ENCODE measurements at places on chromosomes 12 and 14.

GRCh38 chr12:123164222-123164621 lies 13.3 kb upstream of the PITPNM2 start:
- DNase-seq = no peak

- DNase-seq = no peak
Observed at GRCh38 chr14:73251516-73252215, 14.4 kb downstream of the PAPLN start.

DNA sequence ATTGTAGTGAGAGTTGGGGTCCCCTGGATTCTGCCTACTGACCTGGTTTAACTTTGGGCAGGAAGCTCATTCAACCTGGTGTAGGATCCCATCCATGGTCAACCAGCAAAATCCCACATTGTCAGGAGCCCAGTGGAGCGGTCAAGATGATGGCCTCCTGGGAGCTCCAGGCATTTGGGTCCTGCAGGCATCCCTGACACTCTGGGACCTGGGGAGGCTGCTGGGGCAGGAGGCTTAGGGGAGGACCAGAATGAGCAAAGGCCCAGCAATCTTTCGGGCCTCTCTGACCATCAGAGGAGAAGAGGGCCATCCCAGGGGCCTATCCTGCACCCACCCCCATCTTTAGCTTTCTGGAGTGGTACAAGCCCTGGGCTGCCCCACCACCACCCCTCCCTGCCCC lies 104.0 kb downstream of the PRMT8 start:
- DNase-seq = no peak

DNA sequence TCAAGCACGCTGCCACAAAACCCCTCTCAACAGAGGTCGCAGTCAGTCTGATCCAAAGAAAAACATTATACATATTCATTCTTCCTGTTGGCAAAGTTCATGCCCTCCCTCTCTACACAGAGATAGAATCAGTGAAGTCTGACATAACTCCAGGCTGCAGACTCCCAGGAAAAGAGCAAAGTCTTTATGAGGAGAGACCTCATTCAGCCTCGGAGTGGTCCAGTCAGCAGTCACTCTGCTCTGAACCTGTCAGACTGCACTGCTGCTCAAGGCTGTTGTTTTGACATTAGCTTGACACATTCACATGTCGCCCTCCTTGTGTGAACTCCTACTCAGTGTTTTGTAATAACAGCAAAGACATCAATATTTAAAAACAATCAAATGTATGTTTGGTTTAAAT lies 241.2 kb upstream of the G2E3 start:
- DNase-seq = no peak

- no peak for DNase-seq
Observed at GRCh38 chr12:66589095-66589494, 89.8 kb downstream of the GRIP1 start.

- no peak for DNase-seq
Observed at GRCh38 chr12:23795494-23795893, 154.0 kb downstream of the SOX5 start.

GRCh38 chr12:50024805-50025186 lies 498 bp downstream of the RACGAP1 start:
- DNase-seq = no peak

- DNase-seq = no peak
Observed at GRCh38 chr14:52094546-52095271, 25.9 kb upstream of the NID2 start.

DNA sequence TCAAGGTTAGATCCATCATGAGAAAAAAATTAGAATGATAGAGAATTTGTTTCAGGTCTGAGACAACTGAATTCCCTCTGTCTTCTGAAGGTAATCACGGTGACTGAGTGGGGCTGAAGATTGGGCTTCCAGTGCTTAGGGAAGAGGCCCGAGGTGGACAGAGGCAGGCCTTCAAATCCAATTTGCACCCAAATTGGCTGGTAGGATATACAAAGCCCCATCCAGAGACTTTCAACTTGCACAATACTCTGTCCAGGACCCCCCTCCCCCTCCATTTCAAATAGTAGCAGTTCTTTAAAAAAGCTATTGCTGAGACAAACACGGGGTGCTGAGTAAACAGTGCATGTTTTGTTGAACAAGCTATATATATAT lies 3.6 kb upstream of the FOXG1 start:
- DNase-seq = no peak

DNA sequence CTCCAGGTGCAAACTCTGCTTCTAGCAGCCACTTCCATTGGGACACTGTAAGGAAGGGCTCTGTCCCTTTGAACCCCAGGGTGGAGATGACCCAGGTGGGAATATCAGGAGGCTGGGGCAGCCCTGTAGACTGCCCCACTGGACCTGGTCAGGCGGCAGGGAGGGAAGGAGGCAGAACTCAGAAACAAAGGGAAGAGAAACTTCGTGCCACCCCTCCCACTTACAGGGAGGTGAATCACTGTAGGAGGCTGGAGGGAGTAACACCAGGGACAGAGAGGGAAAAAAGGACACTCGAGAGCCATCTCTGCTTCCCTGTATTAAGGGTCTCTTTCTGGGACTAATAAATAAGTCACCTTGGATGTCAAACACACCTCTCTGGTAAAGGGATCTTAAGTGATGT lies 37.4 kb downstream of the ISCA2 start:
- DNase-seq = no peak

GRCh38 chr12:460261-461230 lies 807 bp downstream of the B4GALNT3 start:
- peak; percentile 37 for DNase-seq

GRCh38 chr12:126507231-126507630 lies 1442.0 kb downstream of the AACS start:
- no peak for DNase-seq

DNA sequence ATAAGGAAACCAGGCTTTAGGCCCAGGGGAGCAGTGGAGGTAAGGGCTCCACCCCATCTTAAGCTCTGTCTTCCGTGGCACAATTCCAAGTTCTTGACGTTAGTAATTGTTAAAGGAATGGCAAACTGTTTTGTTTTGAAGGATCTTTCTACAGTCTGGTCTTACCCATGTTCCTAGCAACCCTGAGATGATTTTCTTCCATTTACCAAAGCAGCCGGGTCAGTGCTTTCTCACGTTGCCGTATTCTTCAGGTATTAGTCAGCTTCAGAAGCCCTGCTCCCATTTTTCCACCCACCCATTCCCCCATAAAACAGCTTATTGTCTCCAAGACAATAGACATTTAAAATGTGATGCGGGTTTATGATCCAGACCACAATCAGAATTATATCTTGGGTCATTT lies 10.3 kb downstream of the NRIP2 start:
- no peak for DNase-seq

DNA sequence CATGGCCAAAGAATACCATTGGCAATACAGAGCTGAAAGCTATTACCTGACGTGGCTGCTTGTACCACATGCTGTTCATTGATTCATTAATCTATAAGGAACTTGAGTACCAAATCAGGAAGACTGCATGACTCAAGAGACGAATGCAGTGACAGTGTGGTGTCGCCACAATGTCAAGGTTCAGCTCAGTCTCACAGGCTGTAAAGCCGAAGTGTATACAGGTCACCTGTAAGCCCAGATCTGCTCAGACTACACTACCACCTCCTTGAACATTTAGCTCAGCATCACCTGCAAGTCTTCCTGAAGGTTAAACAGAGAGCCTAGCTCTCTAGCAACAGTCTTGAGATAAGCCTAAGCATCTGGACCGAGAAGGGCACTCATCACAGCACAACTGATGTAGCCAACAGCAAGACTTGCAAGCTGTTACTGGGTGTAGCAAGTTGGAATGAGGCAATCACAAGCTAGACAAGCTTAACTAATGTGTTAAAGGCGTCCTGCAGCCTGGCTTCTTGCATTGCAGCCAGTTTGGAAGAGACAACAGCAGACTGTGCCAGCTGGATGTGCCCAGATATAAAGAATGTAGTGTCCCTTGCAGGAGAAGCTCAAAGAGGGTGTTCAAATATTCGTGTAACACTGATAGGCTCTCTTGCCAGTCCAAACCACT lies 21.0 kb downstream of the TMTC1 start:
- DNase-seq = no peak

- no peak for DNase-seq
Observed at GRCh38 chr12:83784298-83784890, 1097.7 kb downstream of the TMTC2 start.

DNA sequence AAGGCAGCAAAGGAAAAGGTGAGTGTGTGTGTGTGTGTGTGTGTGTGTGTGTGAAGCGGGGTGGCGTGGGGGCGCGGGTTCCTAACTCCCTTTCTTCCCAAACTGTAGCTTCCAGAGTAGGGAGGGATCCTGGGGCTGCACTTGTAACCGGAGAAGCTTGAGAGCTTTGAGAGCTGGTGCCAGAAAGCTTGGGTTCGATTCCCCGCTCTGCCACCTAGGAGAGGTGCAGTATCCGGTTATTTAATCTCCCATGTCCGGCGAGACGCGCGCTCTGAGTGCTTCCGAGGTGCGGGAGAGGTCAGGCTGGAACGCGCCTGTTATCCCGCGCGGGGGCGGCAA lies 7.2 kb upstream of the RACGAP1 start:
- no peak for DNase-seq

DNA sequence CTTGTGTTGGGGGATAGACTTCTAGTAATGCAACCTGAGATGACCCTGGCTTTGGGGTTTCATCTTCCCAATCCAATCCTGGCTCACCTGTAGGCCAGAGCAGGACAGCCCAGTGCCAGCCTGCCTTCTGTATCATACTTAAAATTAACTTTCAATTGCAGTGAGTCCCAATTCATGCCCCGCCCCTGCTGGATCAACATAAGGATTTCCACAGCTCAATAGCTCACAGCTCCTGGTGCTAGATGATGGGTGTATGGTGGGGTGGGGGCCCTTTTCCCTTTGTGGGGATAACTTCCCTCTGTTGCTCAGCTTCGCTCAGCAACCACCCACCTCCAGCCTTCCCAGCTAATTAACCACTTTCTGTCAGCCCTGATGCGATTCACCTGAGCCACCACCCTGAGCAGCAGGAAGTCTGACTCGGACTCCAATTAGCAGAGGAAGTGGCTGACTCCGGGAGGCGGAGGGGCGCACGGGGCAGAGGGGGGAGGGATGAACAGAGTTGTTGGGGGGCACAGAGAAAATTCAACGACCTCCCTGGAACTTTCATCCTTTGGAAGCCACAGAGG lies 24.3 kb upstream of the CHGA start:
- DNase-seq = no peak

DNA sequence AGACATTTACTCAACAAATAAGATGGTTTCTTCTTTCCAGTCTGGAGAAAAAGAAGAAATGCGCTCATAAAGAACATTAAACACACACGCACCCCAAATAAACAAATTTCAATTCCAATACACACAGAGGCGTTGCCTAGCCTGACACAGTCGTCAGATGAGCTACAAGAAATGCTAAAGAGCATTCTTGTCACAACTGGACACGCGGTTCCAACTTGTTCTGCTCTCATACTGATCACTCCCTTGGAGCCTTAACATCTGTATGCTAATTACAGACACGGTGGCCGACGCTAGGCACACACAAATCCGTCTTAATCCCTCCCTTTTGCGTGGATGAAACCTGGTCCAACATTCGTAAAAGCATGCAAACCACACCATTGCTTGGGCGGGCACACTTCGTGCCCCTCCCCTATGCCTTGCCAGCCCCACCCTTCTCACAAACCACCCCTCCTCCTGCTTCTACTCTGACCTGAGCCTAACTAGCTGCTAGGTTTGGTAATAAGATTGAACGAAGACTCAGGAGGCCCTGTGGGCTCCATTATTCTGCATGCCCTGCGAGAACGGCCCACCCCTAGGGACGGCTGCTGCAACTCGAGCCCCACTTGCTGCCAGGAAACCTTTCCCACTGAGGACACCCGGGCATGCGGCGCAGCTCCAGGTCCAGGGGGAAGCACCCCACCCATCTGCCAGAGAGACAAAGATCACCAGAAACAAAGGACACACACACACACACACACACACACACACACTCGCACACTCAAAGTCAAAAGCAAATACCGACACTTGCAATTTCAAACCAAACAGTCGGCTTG lies 1.2 kb downstream of the KCNK10 start:
- no peak for DNase-seq

DNA sequence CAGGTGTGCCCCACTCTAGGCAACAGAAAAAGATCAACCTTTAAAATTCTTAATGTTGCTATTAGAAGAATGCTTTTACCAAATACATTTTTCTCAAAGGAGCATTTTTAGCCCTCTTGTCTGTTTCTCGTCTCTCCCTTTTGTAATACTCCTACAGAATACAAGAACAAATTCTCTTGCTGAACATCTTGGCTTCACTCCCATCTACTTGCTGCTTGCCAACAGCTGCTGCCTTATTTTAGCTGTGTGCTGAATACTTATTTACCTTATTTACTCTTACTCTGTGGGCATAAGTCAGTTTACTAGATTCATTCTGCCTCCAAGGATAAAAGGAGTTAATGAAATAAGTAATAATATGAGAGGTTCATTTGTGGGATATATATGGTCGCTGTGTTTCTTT lies 70.8 kb downstream of the POLR3B start:
- DNase-seq = no peak

DNA sequence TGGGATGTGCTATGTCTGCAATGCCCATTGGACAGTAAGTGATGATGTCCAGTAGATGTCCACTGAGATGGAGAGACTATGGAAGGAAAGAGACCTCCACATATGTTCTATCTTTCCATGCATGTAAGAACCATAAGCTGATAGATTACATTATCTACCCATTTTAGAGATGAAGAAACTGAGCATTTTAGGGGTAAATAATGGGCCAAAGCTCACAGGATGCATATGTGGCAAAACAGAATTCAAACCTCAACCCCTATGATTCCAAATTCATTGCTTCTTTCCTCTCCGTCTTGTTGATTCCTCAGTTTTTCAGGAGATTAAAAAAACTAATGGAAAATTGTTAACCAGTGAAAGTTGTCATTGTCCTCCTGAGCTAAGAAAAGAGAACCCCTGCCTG lies 200.7 kb upstream of the PWP1 start:
- no peak for DNase-seq

- no peak for DNase-seq
Observed at GRCh38 chr12:72282721-72283120, 10.6 kb downstream of the TRHDE start.

DNA sequence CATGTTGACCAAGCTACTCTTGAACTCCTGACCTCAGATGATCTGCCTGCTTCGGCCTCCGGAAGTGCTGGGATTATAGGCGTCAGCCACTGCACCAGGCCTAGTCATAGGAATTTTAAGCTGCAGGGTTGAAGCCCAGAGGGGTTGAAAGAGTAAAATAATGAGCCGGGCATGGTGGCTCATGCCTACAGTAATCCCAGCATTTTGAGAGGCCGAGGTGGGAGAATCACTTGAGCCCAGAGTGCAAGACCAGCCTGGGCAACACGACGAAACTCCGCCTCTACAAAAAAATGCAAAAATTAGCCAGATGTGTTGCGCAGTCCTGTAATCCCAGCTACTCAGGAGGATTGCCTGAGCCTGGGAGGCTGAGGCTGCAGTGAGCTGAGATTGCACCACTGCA lies 69.6 kb downstream of the GALNT8 start:
- no peak for DNase-seq
